A549 treated with CpdA at 1 μM for 4 hours (cell line): ENCODE measurements at places on chromosomes 6 and 20. TPM values are rescaled to one million over a fixed set of nuclear protein-coding genes. Genes with fewer than 3 reads are reported as not detected.

Gene SLC32A1
- not detected in 5 replicates for total RNA-seq

Gene BPIFA1
- total RNA-seq: not detected in 5 replicates

Gene SSTR4
- not detected in 5 replicates for total RNA-seq

Gene MAK
- 0.11 to 0.33 TPM (median 0.17 TPM) in 5 replicates for total RNA-seq

Gene AIF1
- not detected in 5 replicates for total RNA-seq

Gene C6orf163
- 0.24 to 0.54 TPM (median 0.27 TPM) in 5 replicates for total RNA-seq

Gene FLRT3
- 1.8 to 2.1 TPM (median 2.0 TPM) in 5 replicates for total RNA-seq

Gene SLC22A2
- total RNA-seq: 0.02 to 0.09 TPM in 2 of 5 replicates, not detected in the others

Gene THBS2
- 0.03 TPM in 1 of 5 replicates, not detected in the others for total RNA-seq

Gene PTPN1
- 32.8 to 37.6 TPM (median 33.7 TPM) in 5 replicates for total RNA-seq

Gene RPS21
- 2,597 to 3,023 TPM (median 2,825 TPM) in 5 replicates for total RNA-seq

Gene C6orf15
- total RNA-seq: not detected in 5 replicates

Gene HSD17B8
- 13.2 to 15.8 TPM (median 14.3 TPM) in 5 replicates for total RNA-seq

Gene TTLL9
- total RNA-seq: 0.06 to 0.20 TPM in 2 of 5 replicates, not detected in the others

Gene ZNF311
- total RNA-seq: 0.16 to 0.37 TPM (median 0.22 TPM) in 5 replicates

Gene DUSP15
- 0.64 to 1.5 TPM (median 1.1 TPM) in 5 replicates for total RNA-seq

Gene CST7
- not detected in 5 replicates for total RNA-seq

Gene SESN1
- total RNA-seq: 8.7 to 9.6 TPM (median 9.0 TPM) in 5 replicates

Gene SDCBP2
- 0.71 to 1.1 TPM (median 0.99 TPM) in 5 replicates for total RNA-seq

Gene SMLR1
- not detected in 5 replicates for total RNA-seq

Gene CRISP3
- not detected in 5 replicates for total RNA-seq

Gene ZSCAN12
- 1.1 to 2.5 TPM (median 1.5 TPM) in 5 replicates for total RNA-seq

Gene TINAG
- total RNA-seq: 0.08 to 0.59 TPM in 2 of 5 replicates, not detected in the others
